Upper lobe of right lung (tissue), 1 donor: ENCODE measurements at places on chromosomes 6 and 20.

- no peak for DNase-seq
These were observed 1.0 kb upstream of the LY6G6D start for GRCh38 chr6:31713991-31714684.

- DNase-seq = no peak
These were observed 61.3 kb downstream of the BMP6 start for GRCh38 chr6:7787137-7787608.

DNA sequence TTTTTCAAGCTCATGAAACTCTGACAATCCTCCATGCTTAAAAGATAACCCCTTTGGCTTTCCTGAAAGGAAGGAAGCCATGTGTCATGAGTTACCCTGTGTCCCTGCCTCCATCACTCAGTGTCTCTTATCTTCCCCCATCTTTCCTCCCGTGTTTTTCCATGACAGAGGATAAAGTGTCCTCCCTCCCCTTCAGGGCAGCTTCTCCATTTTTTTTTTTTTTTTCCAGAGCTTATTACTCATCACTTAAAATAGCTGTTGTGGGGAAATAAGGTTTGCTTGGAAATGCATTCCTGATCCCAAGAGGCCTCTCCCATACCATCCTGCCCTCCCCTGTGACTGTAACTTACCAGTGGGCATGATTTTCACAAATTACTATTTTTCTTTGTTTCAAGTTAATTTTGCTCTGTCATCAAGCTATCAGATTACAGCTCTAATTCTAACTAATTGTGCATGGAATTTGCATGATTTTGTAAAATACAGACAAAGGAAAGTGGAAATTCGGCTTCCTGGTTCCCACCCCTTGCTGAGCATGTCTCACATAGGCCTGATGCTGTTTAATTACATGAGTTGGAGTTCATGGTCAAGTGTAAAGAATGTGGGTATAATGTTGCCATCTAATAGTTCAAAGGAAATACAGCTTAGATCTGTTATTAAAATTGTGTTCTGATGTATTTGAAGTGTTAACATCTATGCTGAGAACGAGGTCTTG is 614.5 kb upstream of the FLRT3 start:
- no peak for DNase-seq

DNA sequence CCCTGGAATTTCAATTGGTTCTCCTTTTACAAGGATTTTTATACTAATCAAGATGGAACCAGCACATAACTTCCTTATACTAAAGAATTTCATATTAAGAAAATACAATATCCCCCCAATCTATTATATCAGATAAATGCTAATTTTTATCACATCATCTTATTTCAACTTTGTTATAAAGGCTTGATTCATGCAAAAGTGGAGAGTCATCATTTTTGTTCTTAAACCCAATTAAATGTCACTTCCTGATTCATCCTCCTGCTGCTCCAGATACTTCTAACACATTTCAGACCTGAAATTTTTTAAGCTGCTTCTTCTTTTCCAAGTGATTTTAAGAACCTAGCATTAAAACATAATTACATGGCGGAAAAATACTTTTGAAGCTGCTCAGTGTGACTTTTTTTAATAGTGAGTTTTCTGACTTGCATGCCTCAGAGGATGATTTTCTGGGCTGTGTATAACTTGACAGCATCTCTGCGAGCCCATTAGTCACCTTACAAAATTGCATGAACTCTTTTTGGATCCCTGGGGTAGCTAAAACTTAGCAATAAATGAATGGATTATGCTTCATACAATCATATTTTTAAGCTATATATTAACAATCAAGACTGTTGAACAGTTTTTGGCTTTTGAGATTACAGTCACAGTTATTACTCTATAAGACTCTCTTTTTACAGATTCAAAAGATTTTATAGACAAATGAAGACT is 134.1 kb downstream of the ELOVL4 start:
- no peak for DNase-seq

GRCh38 chr6:5490501-5491069 is 229.3 kb downstream of the FARS2 start:
- DNase-seq = no peak

- DNase-seq = no peak
These were observed 71.0 kb upstream of the SAMD3 start for GRCh38 chr6:130293800-130294199.

DNA sequence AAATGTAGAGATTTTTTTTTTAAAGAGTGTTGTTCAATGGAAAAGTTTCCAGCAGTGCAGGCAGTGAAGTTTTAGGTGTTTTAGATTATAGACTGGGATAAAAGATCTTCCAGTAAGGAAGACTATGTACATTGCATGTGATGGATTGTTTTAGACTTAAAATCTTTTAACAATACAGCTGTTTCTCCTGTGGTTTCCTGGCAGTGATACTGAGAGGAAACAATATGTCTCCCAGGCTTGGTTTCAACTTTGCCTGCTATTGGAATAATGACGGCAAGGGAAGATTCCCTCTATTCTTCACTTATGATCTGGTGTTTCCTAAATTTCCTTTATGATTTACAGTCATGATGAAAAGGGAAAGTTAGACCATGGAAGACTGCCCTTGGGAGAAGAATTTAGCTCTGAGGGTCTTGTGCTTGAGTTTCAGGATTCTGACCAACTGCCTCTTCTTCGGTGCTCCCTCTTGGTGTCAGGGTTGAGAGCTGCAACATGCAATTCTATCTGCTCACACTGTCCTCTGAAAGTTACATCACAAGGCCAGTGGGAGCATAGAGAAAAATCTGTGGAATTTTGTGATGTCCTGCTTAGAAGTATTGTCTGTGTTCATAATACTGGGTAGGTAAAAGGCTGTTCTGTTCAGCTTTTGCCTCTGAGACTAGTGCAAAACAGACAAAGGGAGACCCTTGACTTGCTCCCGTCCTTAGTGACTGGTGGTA is 262.8 kb upstream of the MAN1A1 start:
- no peak for DNase-seq

DNA sequence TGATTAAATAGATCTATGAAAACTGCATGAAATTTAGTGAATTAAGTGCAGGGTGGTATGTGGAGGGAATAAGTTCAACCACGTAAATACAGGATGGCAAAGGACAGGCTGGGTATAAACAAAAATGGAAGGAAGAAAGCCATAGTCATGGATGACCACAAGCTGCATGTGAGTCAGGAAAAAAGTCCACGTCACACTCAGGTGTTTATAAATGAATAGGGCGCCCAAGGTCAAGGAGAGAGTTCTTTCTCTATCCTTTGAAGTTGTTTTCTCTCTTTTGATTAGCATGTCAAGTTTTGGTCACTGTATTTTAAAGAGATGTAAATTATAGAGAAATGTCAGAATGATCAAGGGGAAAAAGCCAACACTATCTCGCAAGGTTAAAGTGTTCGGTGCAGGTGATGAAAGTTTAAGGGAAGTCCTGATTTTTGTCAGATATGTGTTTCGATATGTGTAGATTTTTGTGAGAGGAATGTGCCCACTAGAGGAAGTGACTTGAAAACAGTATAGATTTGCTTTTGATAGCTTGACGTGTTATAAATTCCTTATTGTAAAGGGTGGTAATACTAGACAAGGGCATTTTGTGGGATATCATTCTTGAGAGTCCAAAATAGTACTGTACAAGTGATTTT is 58.7 kb downstream of the MAP3K4 start:
- no peak for DNase-seq

- DNase-seq = no peak
These were observed 185.2 kb upstream of the EXOC2 start for GRCh38 chr6:878179-878578.

- no peak for DNase-seq
These were observed 439.2 kb downstream of the C6orf118 start for GRCh38 chr6:164870164-164870563.

- no peak for DNase-seq
These were observed 95.3 kb upstream of the KCNG1 start for GRCh38 chr20:51118216-51118615.

DNA sequence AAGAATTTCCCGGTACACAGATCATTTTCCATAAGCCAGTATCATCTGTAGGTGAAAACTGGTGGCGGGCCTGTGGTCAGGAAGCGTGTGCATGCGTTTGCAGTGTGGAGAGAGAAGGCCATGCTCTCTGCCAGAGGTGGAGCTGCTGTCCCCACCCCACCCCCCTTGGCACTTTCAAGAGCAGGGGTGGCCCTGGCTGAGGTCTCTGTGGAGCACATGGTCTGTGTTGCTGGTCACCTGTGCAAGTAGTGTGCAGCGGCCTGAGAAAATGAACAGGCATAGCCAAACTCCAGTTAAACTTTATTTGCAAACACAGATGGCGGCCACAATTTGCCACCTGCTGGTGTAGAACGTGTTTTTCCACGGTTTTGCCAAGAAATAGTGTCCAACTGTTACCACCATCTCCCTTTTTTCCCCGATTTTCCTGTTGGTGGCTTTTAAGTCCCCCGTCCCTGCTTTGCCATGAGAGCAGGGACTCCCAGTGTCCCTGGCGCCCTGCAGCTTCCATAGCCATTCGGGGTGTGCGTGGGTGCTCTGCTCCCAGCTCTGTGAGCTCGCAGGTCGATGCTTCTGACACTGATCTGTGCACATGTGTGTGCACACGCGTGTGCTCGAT is 2.5 kb downstream of the ADRM1 start:
- DNase-seq = no peak

DNA sequence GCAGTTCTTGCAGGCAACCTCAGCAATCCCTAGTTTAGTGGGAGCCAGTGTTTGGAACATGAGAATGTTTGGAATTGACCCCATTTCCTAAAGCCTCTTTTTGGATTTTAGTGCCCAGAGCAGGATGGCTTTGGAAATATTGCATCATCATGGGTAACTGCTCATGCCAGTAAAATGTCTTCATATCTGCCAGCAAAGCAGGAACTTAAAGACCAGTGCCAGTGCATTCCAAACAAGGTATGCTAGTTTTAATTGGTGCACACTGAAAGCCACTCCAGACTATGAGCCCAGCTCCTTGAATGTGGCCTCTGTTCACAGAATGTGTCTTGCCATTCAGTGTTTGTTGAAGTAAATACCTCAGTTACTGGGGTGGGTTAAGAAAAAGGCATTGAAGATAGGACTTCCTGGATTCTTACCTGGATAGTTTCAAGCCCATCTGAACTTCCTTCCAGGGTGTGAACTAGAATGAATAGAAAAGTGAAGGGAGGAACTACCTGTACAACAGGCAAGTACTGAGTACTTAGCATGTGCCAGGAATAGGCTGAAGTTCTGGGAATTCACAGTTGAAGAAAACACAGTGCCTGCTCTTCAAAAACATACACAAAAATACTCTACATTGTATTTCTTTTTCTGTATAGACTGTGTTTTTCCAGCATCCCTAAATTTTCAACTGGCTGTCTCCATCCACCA is 70.5 kb downstream of the COL19A1 start:
- DNase-seq = no peak

- no peak for DNase-seq
These were observed 39.9 kb upstream of the SAMD5 start for GRCh38 chr6:147468634-147469033.

DNA sequence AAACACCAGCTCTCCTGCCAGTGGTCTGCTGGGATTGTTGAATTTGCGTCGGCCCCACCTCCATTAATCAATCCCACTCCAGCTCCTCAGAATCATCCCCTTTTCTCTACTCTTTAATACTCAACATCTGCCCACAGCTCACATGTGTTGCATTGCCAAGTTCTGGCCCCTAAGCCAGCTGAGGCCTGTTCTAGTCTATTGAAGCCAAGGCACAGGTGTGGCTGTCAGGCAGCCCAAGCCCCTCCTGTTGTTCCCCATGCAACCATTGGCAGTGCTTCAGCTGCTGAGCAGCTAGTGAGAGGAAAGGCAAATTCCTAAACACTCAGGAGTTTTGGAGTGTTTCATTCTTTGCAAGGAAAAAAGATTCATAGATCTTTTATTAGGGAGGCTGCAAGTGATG is 128.0 kb upstream of the NT5E start:
- DNase-seq = no peak

DNA sequence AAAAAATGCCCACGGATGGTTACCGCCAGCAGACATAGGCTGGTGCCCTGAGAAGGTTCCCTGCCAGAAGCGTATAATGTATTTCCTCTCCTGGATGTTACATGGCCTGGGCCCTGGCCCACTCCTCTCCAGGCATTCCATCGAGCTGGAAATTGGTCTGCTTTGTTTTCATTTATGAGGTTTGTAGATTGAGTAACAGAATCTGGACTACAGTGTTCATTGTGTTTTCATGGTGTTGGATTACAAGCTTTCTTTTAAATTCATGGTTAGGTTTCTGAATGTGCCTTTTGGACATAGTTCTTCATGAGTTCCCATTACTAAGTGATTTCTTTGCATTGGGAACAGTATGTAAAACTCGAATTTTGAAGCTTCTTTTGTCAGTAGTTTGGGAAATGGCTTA is 6.4 kb downstream of the TIAM2 start:
- no peak for DNase-seq

GRCh38 chr6:133953634-133954415 is 801 bp downstream of the TBPL1 start:
- no peak for DNase-seq

- DNase-seq = no peak
These were observed 359.4 kb downstream of the HDGFL1 start for GRCh38 chr6:22928775-22929174.

DNA sequence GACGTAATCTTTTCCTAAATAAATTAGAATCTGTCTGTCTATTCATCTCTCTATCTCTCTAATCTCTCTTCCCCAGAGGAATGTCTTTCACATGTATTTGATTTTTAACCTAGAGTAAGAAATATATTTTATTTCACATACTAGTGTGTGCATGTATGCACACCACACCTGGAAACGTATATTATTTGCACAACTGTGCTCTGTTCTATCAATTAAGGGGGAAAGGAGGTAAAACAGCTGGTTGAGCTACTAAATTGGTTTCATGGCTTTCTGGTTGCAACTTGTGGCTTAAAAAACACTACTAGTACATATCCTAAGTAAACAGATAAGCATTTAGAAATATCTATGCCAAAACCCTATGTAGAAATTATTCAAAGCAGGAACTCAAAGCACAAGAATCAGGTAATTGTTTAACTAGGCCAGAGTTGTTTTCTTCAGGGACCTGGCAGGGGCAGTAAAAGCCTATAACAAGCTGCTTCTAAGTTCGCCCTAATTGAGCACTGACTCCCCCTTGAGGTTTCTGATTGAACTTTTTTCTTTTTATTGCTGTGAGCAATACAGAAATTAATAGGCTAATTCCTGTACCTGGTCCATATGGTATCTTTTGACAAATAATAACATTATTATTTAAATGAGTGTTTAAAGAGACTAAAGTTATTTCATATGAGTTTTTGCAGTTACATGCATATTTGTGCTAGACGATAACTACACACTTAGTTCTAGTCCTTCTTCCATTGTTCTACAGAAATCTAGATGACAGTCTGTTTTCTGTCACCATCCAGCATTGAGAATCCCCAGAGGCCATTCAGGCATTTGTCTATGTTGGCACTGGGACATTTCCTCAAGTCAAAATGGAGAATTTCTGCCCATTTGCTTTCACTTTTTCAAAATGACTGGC is 88.6 kb downstream of the MCHR2 start:
- DNase-seq = no peak

- no peak for DNase-seq
These were observed 2.9 kb downstream of the MAP7 start for GRCh38 chr6:136547336-136547735.

GRCh38 chr20:1336699-1337367 is 7.9 kb upstream of the SDCBP2 start:
- peak; percentile 88 for DNase-seq

- DNase-seq = peak; percentile 57
These were observed 174.5 kb upstream of the SNX9 start for GRCh38 chr6:157648561-157648960.
